Gastroesophageal sphincter (tissue), 4 donors: ENCODE measurements at places on chromosomes 11 and 22. TPM values are rescaled to one million over a fixed set of nuclear protein-coding genes. Genes with fewer than 3 reads are reported as not detected.

GRCh38 chr11:72263361-72263760 is 19.4 kb upstream of the PHOX2A start:
- no peak for ATAC-seq

GRCh38 chr11:26507229-26507628 is 64.8 kb downstream of the MUC15 start:
- ATAC-seq = no peak

- no peak for ATAC-seq
These were observed 609.0 kb downstream of the TBC1D22A start for GRCh38 chr22:47371263-47372090.

- no peak for ATAC-seq
These were observed 90.7 kb downstream of the CSNK2A3 start for GRCh38 chr11:11262171-11262920.

DNA sequence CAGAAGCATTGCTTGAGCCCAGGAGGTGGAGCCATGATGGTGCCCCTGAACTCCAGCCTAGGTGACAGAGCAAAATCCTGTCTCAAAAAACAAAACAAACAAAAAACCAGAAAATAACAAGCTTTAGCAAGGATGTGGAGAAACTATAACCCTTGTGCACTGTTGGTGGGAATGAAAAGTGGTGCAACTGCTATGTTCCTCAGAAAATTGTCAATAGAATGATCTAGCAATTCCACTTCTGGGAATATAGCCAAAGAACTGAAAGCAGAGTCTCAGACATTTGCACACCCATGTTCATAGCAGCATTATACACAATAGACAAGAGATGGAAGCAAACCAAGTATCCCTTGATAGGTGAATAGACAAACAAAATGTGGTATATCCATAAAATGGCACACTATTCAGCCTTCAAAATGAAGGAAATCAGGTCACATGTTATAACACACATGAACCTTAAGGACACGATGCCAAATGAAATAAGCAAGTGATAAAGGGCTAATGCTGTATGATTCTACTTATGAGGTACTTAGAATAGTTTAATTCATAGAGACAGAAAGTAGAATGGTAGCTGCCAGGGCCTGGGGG is 15.9 kb downstream of the KLHL22 start:
- ATAC-seq = no peak

DNA sequence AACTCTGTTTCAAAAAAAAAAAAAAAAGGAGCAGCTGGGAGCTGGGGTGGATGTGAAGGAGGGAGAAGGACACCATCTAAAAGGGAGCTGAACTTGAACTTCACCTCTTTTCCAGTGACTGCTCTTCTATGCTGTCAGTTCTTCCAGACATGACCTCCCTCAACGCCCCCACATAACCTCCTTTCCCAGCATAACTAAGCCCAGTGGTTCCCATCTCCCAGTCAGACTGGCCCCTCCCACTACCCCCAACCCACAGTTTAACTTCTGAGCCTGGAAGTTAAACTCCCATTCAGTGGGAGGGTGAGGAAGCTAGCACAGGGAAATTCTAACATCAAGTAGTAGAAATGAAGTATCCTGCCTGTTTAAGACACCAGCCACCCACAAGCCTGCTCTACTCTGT is 1.8 kb downstream of the ARHGAP1 start:
- no peak for ATAC-seq

DNA sequence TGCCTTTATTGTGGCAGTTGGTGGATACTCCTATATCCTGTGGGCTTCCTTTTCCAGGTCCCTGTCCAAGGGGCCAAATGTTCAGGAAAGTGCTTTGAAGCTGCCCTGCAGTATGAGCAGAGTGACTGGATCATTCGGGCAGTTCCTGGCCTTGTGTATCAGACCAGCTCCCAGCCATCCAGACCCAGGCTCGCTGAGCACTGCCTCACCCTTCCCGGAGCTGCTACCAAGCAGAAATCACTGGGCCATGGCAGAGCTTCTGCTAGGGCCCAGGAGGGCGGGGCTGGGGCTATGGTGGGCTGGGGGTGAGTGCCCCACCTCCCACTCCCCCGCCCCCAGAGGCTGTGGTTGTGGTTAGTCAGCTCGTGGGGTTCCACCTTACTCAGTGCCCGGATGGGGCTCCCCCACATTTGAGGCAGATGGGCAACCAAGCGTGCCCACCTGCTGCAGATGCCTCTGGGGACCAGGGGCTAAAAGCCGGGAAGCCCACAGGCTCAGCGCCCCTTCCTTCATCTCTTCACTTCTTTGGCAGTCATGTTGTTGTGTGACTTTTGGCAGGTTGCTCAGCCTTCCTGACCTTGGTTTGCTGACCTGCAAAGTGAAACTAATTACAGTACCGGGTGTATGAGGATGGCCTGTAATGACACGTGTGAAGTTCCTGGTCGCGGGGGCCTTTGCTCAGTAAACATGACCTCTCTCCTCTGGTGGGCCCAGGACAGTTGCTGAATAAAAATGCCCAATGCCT is 2.1 kb upstream of the LRRC32 start:
- peak; percentile 3 for ATAC-seq

GRCh38 chr11:121032546-121032945 is 8.6 kb downstream of the TBCEL start:
- ATAC-seq = no peak

DNA sequence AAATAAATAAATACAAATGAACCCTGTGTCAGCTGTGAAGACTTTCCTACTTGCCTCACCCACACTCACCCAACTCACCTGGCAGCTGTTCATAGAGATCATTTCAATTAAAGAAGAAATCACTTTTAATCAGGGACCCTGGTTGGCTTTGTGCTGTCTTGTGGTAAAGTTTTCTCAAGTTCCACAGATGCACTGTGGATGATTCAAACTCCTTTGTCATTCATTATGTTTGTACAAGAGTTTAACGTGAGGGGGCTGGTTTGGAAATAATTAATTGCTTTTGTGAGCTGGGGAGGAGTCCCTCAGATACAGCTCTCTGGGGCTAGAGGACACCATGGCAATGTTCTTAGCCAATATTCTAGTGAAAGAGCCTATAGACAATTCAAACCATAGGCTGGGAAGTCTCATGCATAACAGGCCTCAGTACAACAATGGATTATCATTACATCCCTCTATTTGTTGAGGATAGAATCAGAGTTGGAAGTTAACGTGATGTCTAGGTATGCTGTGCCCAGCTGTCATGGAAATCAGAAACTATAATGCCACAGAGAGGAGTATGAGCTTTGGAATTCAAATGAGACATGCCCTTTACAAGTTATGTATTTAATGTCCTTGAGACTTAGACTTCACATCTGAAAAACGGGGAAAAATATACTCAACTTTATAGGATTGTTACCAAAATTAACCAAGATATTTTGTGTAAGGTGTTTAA is 698.5 kb downstream of the KCNA4 start:
- no peak for ATAC-seq

- ATAC-seq = no peak
These were observed 43.5 kb downstream of the DRG1 start for GRCh38 chr22:31442768-31443489.

- ATAC-seq = no peak
These were observed 15.3 kb upstream of the SYTL2 start for GRCh38 chr11:85826116-85826855.

DNA sequence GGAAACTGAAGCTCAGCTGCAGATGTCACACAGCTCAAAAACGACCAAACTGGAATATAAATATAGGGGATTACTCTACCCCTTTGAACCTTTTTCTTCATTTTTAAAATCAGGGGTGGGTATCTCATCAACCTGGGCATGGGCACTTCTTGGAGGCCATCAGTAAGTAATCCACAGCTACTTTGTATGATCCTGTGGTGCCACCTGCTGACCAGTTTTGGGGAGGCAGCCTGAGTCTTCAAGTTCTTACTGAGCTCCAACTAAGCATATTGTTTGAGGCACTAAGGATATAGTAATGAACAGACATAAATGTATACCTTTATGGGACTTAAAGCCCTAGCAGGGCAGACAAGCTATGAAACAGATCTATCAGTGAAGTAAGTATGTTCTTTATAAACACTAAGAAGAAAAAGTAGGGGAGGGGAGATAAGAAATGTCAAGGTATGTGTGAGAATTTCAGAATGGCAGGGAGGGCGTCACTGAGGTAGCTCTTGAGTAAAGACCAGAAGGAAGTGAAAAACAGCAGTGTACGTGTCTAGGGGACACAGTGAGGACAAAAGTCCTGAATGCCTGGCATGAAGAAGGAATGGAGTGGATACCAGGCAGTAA is 18.4 kb downstream of the TUB start:
- ATAC-seq = peak; percentile 48

DNA sequence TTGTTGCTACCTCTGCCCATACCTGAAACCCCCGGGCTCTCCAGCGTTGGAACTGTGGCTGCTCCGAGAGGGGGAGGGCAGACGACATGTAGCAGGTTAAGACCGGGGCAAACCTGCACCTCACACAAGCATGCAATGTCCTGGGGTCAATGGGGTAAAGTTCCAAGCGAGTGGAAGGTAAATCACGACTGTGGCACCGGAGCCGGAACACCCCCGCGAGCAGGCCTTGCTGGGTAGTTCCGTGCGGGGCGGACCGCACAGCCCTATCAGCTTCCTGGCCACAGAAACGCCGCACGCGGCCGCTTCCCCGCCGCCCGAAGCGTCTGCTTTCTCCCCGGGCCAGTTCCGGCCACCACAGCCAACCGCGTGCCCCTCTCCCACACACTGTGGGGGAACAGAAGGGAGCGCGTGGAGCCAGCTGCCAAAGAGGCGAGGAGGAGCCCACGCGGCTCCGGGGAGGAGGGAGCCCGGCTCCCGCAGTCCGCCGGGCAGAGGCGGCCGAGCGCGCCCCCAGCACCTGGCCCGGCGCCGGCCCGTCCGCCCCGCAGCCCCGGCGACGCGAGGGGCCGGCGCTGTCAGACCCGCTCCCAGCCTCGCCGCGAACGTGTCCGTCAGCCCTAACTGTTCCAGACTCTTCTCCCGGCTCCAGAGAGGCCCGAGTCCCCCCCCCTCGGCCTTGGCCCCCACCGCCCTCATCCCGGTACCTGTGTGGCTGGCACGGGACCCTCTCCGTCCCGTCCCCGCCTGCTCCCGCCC is 1.6 kb downstream of the SPTBN2 start:
- ATAC-seq = peak; percentile 63

- ATAC-seq = peak; percentile 71
These were observed 2.3 kb downstream of the TSPAN4 start for GRCh38 chr11:844693-845644.

DNA sequence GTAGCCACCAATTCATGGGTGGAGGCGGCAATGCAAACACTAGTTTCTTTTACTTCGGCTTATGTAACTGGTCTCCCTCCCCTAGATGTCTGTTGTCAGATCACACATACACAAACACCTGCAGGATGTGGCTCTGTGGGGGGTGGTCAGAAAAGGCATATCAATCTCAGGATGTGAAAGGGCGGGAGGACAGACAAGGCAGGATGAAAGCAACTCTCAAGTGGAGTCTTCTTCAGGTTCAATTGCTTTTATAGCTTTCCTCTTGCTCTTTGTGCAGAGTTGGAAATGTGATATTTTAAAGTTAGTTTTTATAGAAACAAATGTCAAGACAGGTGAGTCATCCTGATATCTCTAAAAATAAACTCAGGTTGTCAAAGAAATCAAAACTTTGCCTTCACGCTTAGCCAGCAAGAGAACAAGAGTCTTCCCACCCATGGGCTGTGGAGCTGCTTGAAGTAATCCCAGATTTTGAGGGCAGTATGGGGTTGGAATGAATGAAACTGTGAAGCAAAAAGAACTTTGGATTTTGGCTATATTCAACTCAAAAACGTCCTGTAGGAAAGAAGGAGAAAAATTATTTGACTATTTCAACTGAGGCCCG is 423.4 kb downstream of the GUCY1A2 start:
- ATAC-seq = no peak

- ATAC-seq = no peak
These were observed 9.5 kb downstream of the SLC6A5 start for GRCh38 chr11:20608934-20609333.

DNA sequence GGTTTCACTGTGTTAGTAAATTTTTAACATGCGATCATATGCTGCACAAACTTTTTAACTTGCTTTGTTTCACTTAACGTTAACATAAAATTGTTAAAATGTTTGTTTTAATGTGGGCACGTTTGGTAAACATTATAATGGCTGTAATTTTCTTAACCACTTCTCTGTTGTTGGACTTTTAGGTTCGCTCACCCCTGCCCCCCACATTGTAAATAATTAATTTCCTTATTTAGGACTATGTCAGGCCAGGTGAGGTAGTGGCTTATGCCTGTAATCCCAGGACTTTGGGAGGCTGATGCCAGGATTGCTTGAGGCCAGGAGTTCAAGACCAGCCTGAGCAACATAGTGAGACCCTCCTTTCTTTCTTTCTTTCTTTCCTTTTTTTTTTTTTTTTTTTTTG is 6.7 kb upstream of the DIXDC1 start:
- no peak for ATAC-seq

DNA sequence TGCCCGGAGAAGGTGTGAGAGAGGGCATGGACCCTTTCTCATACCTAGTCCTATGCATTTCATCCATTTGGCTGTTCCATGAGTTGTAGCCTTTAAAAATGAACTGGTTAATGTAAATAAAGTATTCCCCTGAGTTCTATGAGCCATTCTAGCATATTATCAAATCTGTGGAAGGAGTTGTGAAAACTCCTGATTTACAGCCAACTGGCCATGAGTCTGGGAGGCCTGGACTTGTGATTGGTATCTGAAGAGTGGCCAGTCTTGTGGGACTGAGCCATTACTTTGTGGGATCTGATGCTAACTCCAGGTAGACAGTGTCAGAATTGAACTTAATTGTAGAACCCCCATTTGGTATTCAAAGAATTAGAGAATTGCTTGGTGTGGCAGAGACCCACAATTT is 48.4 kb downstream of the FAM118A start:
- ATAC-seq = no peak

DNA sequence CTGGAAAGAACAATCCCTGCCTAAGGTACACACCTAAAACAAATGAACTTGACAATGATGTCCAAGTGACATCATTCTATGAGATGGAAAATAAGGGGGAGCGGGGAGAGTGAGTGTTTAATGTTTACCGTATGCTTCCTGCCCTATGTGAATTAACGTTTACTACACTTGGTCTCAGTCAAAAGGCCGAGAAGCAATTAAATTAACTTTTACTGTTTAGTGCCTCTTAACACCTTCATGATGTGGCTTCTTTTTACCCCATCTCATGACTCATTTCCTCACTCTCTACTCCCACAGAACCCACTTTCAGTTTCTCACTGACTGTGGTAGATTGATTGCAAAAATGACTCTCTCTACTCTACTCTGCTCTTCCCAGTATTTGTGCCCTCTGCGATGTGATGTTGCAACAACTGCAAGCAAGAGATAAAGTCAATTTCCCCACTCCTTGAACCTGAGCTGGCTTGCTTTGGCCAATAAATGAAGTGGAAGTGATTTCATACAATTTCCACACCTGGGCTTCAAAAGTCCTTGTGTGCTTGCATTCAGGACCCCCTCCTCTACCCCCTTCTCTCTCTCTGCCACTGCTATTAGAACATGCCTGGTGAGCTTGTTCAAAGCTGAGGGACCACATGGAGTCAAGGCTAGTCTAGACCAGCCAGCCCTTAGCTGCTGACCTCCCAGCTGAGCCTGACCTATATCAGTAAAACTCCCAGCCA is 11.6 kb upstream of the ALKBH3 start:
- ATAC-seq = no peak

GRCh38 chr11:47285969-47286770 is 16.2 kb downstream of the MADD start:
- no peak for ATAC-seq

- no peak for ATAC-seq
These were observed 83.3 kb downstream of the SGSM3 start for GRCh38 chr22:40453671-40454070.

Gene SULT4A1
- total RNA-seq = 1.7 TPM

Gene OSM
- 4.1 TPM for total RNA-seq

Gene SYNGR1
- total RNA-seq = 13.3 TPM

Gene FAM180B
- 0.37 TPM for total RNA-seq

Gene TOM1
- 36.8 TPM for total RNA-seq

Gene ZNF280B
- 0.16 TPM for total RNA-seq

Gene CDHR5
- total RNA-seq = not detected

Gene LDHAL6A
- total RNA-seq = not detected

Gene PGA3
- not detected for total RNA-seq
